ENCODE measurements at places on chromosomes 4 and X.

DNA sequence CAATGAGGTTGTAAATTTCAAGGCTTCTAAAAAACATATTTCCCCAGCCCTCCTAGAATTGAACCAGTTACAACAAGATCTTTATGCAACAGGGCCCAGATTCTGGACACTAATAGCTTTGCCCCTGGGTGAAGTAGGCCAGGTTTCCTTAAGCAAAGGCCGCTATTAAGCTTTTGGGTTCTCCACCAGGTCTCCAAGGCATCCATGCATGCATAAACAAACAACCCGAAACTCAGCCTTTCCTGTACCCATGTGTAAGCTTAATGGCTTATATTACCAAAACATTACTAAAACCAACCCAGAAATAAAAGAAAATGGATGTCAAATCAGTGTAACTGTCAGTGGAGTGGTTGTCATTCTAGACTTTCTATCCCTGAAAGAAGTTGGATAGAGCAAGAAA lies 137.1 kb downstream of the ARHGAP6 start:
- no peak for DNase-seq

DNA sequence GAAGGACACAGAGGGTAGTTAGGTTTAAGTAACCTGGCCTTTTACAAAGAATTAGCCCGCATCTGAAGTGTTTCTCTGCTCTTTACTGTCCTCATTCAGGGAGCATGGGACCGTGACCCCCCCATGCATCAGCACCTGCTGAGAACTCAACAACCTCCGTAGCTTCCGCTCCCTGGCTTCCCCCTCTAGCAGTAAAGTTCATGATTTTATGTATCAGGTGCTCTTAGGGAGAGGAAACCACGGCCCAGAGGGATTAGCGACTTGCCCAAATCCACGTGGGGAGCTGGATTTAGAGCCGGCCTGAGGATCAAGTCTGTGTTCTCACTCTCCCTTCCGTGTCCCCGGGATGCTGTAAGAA lies 284.6 kb upstream of the GATB start:
- no peak for DNase-seq

DNA sequence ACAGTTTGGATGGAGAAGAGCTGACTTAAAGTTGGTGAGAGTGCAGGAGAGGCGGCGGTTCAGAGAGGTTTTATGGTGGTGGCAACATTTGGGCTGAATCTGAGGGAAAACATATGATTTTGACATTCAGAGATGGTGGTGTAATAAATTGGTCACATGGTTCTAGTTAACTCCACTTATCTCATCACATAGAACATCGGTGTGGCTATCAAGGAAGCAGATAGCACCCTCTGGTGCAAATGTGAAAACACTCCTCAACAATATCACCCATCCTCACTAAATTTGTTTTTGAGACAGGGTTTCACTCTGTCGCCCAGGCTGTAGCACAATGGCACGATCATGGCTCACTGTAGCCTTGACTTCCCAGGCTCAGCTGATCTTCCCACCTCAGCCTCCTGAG lies 28.8 kb downstream of the SUPT20HL2 start:
- no peak for DNase-seq

DNA sequence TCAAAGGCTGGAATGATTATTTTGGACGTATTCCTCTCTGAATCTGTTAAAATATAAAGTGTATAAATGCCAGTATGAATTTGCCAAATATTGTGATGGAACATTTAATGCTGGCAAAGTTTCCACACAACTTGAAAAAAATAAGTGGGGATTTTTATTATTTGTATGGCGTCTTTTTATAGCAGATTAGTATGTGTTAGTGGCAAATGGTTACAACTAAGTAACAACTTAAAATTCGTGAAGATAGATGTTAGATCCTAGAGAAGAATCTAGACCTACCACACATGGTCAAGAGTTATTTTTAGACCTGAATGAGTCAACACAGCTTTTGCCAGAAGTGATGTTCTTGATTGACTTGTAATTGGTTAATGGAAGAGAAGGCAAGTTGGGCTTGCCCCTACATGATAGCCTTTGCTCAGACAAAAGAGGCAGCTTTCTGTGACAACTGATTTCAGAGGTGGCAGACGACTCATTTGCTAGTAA lies 4.8 kb downstream of the CPE start:
- no peak for DNase-seq

GRCh38 chrX:136291824-136292223 lies 8.9 kb upstream of the ADGRG4 start:
- no peak for DNase-seq

DNA sequence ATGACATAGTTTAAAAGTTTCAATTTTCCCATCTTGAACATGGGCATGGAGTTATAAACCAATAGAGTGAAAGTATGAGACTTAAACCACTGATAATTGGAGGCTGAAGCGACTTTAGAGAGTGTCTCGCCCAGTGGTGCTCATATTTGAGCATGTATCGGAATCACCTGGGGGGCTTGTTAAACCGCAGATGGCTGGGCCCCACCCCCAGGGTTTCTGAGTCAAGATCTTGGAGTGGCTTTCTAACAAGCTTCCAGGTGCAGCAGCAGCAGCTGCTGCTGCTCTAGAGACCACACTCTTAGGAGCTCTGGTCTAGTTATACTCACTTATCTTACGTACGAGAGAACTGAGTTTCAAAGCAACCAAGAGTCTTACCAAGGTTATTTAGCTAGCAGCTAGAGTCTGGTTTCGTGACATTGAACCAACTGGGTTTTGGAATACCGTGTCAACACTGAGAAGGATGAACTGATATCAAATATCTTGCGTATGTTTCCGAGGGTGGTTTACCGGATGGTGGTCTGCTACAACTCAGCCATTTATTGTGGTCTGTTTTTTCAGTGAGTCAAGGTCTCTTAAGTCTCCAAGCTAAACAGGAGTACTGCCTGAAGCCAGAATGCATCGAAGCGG lies 5.9 kb downstream of the PHEX start:
- no peak for DNase-seq

DNA sequence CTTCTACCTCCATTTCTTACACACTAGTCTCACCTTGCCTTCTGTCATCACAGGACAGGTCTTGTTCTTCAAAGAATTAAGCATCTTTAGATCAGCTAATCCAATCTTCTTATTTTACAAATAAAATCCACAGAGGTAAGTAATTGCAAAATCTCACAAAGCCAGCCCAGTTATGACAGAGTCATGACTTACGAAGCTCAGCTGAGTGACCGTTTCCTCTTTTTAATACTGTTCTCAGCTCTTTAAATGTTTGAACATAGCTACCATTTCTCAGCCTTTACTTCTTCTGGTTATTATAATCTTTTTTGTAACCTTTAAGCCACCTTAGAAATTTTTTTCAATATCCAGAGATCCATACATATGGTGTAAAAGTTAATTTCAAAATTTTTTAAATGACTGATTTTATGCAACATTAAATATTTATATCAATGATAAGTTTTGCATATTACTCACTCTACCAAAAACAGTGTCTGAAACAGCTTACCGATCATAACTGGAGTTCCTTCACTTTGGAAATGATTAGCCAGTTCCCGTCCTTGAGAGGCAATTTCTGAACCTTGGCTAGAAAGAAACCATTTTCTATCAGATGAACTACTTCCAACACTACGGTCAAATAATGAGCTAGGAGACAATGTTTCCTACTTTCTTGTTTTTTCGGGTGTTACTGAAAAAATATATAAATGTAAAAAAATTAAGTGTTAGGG lies 8.8 kb downstream of the ANKRD37 start:
- DNase-seq: no peak

- DNase-seq: peak; percentile 74
Observed at GRCh38 chrX:48003758-48004457, at the start of gene ZNF182. Gene ZNF182 (minus strand): TSS chrX:48003989. CDS start chrX:48002609, 1,380 bp downstream.

DNA sequence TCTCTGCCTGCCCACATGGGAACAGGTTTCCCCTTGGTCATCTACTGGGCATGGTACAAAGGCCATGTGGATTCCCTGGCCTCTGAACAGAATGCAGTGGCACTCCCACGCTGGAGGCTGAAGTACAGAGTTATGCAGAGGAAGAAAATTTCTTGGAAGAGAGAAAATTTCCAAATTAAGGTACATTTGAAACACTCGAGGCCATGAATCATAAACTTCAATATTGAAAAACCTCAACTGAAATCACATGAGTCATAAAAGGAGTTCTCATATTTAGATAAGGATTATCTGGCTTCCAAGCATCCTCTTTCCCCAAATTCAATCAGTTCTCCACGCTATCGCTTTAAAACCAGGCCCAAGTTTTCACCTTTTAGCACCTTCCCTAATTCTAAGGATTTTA lies 28.1 kb upstream of the TXK start:
- DNase-seq: no peak

DNA sequence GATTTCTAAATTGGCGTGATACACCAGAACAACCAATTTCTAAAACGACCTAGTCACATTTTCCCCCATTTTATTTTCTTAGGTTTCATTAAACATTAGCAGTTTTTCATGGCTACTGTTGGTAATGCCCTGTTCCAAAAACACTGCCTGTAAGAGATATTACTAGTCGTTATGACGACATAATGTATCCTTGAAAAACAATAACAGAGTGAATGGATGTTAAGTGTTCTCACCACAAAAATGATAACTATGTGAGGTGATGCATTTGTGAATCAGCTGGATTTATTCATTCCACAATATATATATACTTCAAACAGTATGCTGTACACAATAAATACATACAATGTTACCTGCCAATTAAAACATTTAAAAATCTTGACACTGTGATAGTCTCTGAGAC lies 1147.6 kb upstream of the PCDH10 start:
- DNase-seq: no peak

DNA sequence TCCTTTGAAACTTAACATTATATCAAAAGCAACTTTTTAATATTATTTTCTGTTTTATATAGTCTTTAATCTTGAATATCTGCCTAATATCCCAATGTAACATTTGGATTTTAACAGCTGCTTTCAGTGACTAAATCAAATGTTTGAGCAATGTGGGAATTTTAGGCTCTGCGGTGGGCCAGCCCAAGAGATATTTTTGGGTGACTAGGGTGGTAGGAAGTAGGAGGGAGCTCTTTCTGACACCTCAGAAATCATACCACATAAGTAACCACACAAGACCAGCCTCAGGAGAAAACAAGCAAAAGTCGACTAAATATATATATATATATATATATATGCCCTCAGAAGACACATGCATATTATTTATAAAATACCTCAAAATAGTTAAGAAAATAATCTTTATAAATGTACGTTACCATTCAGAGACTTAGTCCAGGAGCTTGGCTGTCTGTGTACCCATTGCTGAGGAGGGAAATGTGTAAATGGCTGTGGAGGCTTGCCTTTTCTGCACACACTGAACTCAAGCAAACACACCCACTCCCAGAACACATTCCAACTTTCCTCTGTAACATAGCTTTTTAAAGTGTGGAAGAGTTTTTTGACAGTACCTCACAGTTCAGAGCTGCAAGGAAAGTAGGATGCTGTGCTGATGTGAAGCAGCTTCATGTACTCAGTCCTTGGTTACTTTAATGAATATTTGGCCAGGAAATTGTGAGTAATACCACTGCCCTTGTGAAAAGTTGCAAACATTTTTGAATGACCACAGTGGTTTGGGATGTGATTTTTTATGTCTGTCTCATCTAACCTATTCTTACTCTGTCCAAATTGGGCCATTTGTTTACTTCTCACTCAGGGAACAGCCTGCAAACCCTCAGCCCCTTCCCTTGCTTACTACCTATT lies at the start of gene RTL3:
TSS of gene RTL3 (minus strand) at position 484 of the 900 bp plus-strand sequence. CDS start 908 bp downstream, outside the sequence.
- DNase-seq: no peak

GRCh38 chr4:5693871-5694270 lies 14.5 kb downstream of the EVC2 start:
- no peak for DNase-seq

DNA sequence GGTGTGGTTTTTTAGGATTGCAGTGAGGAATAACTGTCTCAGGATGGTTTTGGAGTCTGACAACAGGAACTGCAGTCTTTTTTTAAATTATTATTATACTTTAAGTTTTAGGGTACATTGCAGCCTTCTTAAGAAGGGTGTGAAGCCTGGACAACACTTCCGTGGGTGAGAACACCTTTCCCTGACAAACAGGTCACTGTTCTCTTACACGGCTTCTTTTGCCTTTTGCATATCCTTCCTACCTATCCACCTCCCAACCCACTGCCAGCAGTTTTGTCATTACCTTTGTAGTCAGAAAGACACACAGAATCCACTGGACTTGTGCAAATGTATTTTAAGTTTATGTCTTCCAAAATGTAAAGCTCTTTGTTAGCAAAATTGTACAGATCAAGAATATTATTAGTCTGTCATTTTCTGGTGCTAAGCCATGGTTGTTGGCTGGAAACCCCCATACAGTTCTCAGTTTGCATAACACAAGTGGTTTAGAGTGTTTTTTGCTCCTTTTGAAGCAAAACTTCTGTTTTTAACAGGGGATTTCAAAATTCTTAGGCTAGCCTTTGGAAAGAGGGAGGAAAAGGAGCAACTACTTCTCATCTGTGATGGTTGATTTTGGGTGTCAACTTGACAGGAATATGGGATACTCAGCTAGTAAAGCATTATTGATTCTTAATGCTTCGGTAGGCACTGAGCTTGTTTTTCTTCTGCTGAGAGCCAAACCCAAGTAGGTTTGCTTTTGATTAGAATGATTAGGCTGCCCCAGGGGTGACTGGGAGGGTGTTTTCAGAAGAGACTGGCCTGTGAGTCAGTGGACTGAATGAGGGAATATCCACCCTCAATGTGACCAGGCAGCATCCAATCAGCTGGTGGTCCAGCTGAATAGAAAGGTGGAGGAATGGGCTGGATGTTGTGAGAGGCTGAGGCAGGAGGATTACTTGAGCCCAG lies 29.4 kb upstream of the KLHL2 start:
- no peak for DNase-seq

- no peak for DNase-seq
Observed at GRCh38 chr4:185587427-185588161, 52.3 kb upstream of the PDLIM3 start.

DNA sequence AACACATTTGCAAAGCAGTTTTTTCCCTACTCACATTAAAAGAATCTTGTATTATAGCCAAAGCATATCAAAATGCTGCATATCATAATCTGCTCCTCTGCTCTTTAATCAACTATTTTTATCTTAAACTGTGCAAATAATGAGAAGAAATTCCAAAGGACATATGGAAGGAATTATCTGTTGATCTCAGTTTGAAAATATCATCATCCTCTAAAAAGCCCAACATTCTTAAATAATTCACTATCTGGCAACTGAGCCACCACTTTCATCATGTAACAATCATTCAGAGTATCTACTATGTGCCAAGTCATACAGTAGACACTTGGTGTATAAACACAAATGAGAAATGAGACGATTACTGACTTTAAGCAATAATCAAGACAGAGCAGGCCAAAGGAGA lies 63.0 kb downstream of the PRSS12 start:
- no peak for DNase-seq

Measured in right renal cortex interstitium (tissue), 3 donors.